ENCODE measurements at places on chromosomes 16 and 17.

- no peak for DNase-seq
Measured at GRCh38 chr16:66569131-66569530, 2.9 kb downstream of the CMTM1 start.

GRCh38 chr16:25419681-25420080 lies 162.0 kb upstream of the ZKSCAN2 start:
- DNase-seq = no peak

GRCh38 chr17:57585341-57586195 lies 159.5 kb downstream of the CCDC182 start:
- DNase-seq = no peak

GRCh38 chr17:44400226-44400847 lies 10.9 kb upstream of the ITGA2B start:
- no peak for DNase-seq

- no peak for DNase-seq
Measured at GRCh38 chr16:57380671-57381462, 8.6 kb downstream of the CX3CL1 start.

- DNase-seq = no peak
Measured at GRCh38 chr17:38915639-38915995, 9.8 kb upstream of the LASP1NB start.

GRCh38 chr17:31093866-31094599 lies 744 bp upstream of the NF1 start:
- no peak for DNase-seq

- DNase-seq = no peak
Measured at GRCh38 chr17:52024300-52024870, 134.1 kb downstream of the CA10 start.

GRCh38 chr16:79644971-79645667 lies 44.6 kb upstream of the MAF start:
- DNase-seq = no peak

DNA sequence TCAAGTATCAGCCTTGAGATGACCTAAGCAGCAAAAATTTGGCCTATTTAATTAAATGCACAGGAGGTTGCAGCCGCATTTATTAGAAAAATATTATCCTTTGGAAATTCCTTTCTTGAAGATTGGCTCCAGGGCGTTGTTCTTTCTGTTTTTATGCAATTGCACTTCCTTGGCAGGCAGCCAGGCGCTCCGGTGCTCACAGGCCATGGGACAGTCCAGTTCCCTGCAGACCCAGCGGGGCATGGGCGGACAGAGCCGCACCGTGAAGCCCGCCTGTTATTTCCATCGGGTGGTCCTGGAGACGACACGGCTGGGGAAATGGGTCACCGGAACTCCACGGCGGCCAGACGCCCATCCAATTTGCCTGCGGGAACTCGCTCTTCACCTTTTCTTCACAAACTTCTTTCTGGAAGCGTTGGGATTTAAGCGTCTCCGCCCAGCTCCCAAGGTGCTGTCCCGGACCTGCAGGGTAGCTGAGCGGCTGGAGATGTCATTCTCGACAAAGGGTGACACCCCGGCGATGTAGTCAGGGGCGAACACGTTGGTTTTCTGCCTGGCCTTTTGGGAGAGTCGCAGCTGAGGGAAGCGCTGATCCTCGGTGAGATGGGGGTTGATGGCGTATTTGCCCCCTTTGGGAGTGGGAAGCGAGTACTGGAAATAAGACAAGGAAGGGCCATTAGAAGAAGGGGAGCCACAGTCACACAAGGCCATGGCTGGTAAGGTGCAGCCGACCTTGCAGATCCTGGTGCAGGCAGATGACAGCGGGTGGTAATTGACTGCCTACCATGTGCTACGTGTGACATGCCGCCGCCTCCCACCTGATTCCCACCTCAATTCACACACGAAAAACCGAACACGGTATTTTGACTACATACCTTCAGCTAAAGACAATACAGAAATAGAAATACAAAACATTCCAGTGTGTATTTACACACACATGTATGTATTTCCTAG lies 12.5 kb downstream of the NOB1 start:
- peak; percentile 78 for DNase-seq

DNA sequence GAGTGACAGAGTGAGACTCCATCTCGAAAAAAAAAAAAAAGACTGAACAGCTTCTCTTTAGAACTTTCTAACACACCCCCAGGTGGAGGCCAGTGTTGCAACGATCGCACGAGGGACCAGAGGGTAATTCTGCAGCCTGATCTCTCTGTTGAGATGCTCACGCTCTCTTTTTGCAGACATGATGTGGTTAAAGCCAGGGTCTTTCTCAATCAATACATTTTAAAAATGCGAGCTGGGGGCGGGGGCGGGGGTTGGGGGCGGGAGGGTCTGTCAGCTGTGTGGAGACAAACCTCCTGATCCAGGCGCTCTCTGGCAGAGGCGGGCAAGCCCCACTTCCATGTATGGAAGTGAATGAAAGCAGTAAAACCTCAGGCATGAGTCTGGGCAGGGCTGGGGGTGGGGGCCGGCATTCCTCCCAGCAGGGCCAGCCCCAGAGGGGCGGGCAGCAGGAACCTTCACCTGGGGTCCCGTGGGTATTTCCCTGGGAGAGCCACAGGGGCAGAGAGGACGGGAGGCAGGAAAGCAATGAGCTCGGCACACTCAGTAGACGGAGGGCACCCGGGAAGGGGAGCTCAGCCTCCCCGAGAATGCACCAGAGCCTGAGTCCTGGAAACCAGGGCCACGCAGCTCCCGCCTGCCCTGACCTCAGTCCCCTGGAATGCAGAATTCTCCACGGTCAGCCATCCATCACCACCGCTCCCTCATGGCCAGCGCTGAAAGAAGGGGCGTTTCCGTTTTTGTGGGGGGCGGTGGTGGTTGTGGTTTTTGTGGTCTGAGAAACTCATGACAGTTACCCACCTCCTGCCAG lies 28.0 kb downstream of the NXN start:
- DNase-seq = peak; percentile 85

- DNase-seq = no peak
Measured at GRCh38 chr16:46857368-46857945, 26.5 kb upstream of the C16orf87 start.

DNA sequence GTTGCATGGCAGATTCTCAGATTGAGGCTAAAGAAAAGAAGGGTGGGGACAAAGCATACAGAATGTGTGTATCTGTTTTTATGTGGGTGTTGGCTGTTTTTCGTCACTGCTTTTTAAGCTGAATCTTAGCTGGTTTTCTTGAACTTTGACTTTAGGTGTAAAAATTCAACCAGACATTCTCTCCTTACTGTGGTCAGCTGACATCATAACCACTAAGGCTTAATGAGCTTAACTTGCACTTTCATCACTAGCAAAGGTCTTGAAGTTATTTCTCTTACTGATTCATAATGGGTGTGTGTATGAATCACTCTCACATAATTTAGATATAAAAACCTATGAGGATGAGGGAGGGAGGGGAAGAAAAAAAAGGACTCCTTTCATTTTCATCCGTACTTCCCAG lies 4.0 kb upstream of the CDC6 start:
- DNase-seq = no peak

DNA sequence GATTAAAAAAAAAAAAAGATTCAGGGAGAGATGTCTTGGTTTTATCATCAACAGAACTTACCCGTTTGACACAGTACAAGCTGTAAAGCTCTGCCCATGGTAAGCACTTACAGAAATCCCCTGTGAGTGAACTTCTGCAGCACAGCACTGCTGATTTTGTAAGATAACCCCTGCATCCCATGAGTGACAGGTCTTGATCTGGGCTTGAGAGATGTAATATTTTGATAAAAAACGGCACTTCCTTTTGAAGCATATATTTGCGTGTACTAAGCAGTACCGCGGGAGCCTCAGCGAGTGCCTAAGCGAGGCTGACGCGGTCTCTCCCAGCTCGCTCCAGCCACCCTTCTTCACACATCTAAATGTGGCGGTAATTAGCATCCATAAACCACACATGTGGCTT lies 50.5 kb downstream of the IKZF3 start:
- DNase-seq = no peak

DNA sequence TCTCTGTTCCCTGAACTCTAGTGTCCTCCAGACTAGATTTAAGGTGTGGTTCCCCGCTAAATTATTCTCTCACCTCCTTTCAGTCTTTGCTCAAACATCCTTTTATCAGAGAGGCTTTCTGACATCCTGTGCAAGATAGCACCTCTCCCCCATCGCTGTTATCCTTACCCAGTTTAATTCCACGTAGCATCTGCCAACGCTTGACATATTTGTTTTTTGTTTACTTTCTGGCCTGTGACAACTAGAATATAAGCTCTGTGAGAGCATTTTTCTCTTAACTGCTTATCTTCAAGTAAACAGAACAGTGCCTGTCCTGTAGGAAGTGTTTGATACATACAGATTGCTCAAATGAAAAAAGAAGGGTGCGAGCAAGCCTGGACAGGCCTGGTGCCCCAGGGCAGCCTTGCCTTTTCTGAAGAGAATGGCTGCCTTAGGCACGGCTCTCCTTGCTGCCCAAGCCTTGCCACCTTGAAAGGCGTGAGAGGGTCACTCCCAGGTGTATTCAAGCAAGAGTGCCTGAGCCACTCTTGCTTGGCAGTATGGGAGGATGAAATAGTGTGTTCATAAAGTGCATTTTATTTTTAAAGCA lies 9.7 kb downstream of the DYNLL2 start:
- no peak for DNase-seq

- DNase-seq = peak; percentile 91
Measured at GRCh38 chr17:903691-904481, 75.7 kb downstream of the NXN start.

- DNase-seq = no peak
Measured at GRCh38 chr17:57886020-57886419, 36.2 kb upstream of the MRPS23 start.

DNA sequence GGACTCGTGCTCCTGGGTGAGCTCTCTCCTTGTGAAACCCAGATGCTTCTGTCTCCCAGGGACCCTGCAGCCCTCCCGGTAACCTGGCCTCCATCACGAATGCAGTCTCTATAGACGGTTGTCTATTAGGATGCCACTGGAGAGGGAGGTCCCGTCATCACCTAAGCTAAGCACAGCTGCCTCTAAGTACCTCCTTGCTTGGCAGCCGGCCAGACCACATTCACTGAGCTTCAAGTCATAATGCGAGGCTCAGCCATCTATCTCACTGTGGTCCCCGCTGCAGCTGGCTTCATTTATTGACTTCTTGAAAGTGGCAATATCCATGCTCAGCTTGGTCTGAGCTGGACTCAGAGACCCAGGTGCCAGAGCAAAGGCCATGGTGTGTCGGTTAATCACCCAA lies 74.5 kb upstream of the HSBP1 start:
- DNase-seq = no peak

DNA sequence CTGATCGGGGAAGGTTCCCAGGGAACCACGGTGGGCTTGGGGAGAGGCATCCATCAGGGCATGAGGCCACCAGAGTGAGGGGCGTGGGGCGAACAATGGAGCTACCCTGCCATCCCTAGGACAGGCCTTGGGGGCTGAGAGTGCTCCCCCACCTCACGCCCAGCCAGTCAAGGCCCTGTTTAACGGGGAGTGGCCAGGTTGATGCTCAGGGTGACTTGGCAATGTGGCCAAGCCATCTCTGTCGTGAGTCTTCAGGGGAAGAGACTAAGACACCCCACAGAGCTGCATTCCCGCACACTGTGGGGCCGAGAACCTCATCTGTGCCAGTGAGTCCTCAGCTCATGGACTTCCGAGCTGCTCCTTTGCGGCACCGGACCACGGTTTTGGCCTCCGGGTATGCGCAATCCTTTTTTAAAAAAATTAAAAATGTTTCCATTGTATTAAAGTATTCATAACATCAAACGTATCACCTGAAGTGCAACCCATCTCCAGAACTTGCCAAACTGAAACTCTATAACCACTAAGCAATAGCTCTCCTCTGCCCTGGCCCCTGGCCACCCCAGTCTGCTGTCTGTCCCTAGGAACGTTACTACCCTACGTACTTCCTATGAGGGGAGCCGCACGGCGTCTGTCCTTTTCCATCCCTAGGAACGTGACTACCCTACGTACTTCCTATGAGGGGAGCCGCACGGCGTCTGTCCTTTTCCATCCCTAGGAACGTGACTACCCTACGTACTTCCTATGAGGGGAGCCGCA lies 71.8 kb upstream of the DOC2B start:
- peak; percentile 33 for DNase-seq

GRCh38 chr16:69318911-69319289 lies 7.8 kb downstream of the VPS4A start:
- no peak for DNase-seq
